ENCODE measurements at places on chromosomes 4 and X. TPM values are rescaled to one million over a fixed set of nuclear protein-coding genes. Genes with fewer than 3 reads are reported as not detected.

DNA sequence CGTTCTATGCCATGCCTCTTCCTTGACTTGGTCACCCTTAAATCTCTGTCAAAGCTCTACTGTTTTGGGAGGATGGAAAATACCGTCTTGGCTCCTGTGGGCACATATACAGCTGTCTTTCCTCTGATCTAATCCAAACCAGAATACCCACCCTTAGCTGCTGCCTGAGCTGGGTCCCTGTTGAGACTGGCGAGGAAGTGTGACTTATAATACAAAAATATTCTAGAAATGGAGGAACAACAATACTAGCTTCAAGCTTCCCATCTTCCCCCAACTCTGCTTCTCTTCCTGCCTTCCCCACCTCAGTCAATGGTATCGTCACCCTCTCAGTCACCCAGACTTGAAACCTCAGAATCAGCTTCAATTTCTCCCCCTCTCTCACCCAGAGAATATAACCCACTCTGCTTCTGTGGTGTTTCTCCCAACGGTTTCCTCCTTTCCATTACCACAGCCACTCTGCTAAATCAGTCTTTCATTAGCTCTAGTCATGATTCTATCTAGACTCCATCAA, 599 bp upstream of the IL2RG start:
- DNase-seq, result no peak

DNA sequence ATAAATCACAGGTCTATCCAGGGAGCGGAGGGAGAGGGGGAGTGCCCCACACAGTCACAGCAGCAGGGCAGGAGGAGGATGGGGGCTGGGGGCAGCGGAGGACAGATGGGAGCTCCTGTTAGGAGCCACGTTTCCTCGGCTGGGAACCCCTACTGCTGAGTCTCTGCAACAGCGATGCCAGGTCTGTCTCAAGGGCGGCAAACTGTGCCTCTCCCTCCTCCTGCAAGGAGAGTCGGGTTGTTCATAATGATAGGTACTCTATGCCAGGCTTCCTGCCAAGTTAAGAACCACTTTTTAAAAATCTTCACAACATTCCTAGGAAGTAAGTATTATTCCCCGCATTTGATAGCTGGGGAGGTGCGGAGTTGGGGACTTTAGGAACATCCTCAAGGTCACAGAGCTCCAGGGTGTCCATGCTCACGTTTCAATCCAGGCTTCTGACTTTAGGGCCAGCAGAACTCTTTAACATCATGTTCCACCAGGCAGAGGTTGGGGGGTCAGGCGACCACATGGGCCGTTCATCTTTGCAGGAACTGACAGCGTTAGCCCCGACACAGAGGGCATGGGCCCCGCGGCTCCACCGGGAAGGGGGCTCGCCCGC, 98.3 kb upstream of the MAML3 start:
- DNase-seq, result peak; percentile 42

- no peak for DNase-seq
Measured at GRCh38 chr4:78777576-78777940, 1.4 kb downstream of the BMP2K start.

- peak; percentile 20 for DNase-seq
Measured at GRCh38 chrX:39850630-39851152, 247.1 kb downstream of the BCOR start.

NLGN3 gene
- total RNA-seq, result 0.06 TPM

Measured in HT1080 (cell line).